ENCODE measurements at places on chromosomes 1 and 21. TPM values are rescaled to one million over a fixed set of nuclear protein-coding genes. Genes with fewer than 3 reads are reported as not detected.

Gene MIXL1
- total RNA-seq: not detected

DNA sequence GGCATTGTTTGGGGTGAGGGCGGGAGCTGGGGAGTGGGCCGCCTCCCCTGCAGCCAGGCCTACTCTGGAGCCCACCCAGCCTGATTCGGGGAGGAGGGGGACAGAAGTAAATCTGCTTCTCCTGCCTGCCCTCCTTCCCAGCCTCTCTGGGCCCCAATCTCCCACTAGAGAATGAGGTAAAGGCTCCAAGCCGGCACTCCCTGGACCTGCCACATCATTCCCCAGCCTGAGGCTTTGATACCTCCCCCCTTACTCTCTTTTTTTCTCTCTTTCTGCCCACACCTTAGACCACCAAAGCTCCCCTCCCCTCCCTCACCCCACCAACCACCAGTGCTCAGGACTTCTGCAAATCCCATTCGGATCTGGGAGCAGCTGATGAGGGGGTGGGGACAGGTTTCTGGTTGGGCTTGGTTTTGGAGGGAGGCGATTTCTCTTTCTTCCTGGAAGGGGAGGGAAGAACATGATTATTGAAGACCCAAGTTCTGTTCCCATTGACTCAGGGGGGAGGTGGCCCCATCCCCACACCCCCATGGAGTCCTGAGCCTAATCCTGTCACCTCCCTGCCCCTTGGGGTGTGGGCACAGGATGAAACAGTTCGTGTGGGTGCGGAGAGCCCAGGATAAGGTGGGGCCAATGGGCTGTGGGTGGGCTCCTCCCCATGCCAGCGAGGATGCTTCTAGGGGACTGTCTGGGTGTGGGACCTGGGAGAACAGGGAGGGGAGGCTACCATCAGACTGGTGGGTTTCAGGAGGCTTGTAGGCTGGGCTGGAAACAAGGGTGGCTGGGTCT lies 1.3 kb downstream of the MAP7D1 start:
- DNase-seq: no peak

DNA sequence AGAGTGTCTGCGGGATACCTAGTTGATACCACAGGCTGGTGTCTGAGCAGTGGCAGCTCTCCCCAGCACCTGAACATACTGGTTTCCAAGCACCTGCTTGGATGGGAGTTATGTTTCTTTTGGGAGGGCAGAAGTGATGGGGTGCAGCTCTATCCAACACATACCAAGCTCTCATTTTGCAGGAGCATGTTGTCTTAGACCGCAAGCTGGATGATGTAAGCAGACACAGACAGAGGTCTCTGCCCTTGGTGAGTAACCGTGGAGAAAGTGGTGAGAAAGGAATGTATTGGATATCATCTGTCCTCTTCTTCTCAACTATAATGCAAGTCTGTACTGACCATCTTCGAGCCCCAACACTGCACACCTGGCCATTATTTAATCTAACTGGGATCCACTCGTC lies 37.4 kb downstream of the ZNF496 start:
- DNase-seq: no peak

DNA sequence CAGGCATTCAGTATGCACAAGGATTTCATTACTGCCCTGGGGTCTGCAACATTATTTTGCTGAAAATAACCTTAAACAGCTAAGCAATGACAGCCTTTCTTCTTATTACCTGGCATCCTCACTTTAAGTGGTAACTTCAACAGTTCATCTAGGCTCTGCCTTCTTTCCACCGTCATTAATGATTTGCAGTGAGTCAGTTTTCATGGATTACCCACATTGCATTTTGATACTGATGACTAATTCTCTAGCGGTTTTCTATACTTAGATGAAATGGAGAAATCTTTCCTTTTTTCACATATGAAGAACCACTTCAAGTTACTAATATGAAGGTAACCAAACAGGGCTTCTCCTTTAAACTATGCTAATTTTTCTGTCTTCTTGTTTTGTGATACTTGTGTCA lies 226.9 kb upstream of the TMPRSS15 start:
- DNase-seq: no peak

Data from SK-MEL-5 (cell line).